ENCODE measurements at places on chromosomes 5 and 9. TPM values are rescaled to one million over a fixed set of nuclear protein-coding genes. Genes with fewer than 3 reads are reported as not detected.

GRCh38 chr9:27485158-27485557 lies 38.9 kb upstream of the IFNK start:
- DNase-seq: no peak

GRCh38 chr5:81750308-81751008 lies 439 bp downstream of the SSBP2 start:
- DNase-seq: peak; percentile 7

GRCh38 chr5:171236651-171237050 lies 72.4 kb upstream of the TLX3 start:
- no peak for DNase-seq

DNA sequence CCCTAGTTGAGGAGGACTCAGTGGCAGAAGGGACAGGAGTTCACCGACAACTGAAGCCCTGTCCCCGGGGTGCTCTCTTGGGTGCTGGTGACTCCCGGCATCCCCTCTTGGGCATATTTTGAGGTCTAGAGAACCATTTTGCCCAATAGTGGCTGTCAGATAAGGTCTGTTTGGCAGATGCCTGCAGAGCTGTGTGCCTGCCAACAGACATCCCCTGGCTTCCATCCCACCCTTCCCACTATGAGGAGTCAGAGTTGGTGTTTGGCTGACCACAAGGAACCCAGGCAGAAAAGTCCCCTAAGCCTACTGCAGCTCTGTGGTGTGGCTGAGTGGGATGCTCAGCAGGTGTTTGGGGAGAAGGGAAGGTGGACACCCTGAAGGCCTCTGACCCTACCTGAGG lies 207.0 kb downstream of the AUH start:
- no peak for DNase-seq

ENC1 gene
- total RNA-seq: 3.0 TPM
